ENCODE measurements at places on chromosomes 4 and X.

DNA sequence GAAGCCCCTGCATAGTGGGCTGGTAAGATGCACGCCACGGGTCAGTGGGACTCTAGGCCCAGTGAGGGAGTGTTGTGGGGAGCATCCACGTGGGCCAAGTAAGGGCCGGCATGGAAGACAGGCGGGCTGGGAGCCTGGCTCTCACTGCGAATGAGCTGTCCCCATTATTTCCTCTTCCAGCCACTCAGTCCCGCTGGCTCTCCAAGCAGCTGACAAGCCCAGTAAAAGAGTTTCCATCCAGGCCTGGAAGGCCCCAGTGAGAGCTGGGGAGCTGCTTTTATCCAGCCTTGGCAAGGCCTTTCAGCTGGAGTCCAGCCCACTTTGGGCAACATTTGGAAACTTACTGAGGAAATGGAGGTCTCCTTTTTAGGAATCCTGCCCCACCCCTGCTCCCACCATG is 24.9 kb downstream of the APLN start:
- no peak for DNase-seq

DNA sequence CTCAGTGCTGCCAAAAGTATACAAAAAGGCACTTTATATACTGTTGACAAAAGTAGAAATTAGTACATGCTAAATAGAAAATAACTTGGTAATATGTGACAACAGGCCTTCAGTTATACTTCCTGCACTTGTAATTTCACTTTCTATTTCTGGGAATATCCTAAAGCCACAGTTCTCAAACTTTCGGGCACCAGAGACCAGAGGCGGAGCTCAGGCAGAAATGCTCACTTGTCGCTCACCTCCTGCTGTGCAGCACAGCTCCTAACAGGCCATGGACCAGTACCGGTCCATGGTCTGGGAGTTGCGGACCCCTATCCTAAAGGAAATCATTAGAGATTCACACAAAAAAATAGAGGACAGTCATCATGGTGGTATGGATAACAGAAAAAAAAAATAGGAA is 25.7 kb downstream of the ACSL4 start:
- no peak for DNase-seq

GRCh38 chr4:27666943-27667342 is 806.3 kb downstream of the STIM2 start:
- no peak for DNase-seq

- DNase-seq = no peak
Observed at GRCh38 chr4:158825433-158826036, 56.7 kb downstream of the FNIP2 start.

GRCh38 chrX:116198810-116199209 is 28.3 kb downstream of the AGTR2 start:
- peak; percentile 10 for DNase-seq

DNA sequence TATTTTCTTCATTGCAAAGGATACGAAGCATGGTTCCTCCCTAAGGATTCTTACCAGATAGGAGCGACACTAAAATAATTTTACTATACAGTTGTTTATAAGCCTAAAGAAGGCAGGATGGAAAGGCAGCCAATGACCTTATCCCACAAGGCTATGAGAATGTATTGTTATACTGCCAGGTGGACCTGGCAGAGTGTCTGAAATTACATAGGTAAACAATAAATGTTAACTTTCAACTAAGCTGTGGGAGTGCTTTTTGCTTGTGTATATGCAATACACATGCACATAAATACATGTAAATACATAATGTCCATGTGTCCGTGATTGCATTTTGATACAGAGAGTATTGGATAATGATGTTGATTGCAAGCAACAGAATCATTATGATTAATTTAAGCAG is 850.6 kb downstream of the CENPC start:
- no peak for DNase-seq

- DNase-seq = no peak
Observed at GRCh38 chrX:9476810-9477575, 12.1 kb downstream of the TBL1X start.

GRCh38 chrX:153517423-153517822 is at the start of gene ATP2B3:
TSS of gene ATP2B3 (plus strand) at chrX:153517642. CDS start at chrX:153536248, 18,606 bp downstream.
- DNase-seq = no peak

DNA sequence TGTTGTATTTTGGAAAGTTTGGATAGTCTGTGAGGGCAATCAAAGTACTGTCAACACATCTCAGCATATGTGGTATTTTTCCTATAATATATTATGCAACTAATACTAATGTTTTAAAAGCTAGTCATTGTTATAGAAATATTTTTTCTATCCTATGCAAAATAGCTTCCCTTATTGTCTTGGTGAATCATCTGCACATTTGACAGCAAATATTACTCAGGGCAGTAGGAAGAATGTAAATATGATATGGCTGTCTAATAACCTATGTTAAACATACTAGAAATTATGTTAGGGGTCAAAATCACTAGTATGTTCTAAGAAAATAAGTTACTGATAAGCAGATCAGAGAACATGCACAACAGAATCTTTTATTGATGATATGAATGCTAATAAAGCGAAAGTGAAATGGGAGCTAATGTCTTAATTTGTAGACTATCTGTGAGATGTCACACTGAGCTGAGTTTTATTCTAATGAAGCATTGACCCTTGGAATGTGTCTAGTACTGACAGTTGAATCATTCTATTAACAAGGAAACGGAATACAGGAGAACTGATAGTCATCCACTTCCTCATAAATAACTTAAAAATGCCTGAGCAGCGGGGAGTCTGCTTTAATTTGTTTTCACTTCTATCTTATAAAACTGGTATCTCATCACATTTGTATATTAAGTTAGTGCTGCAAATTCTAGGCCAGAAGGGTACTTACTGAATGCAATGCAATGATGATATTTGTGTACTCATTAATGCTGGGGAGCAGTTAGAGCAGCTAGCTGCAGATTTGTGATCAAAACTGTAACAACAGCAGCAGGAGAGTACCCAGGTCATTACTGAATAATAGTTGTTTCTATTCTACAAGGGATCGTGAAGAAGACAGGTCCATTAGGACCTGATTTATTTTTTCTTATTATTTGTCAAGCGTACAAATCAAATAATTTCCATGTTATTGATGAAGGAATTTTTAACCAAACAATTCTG is 440.3 kb upstream of the AADAT start:
- no peak for DNase-seq

- DNase-seq = peak; percentile 39
Observed at GRCh38 chrX:9525511-9526248, 60.8 kb downstream of the TBL1X start.

DNA sequence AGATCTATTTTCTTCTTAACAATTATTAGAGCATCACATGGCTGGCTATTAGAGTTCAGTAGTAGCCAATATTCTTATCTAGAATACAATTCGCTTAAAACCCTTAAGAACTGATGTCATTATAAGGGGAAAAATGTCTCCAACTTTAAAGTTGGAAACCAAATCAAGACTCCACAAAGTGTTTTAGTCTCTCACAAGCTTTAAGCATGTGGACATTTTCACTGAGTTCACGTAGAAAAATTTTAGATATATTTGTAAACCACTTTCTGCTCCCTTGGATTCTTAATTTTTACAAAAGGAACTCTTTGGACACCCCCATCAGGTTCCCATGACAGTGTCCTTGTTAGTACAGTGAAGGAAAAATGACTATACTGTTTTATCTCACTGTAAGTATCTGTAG is 123.9 kb upstream of the NAP1L5 start:
- DNase-seq = no peak

DNA sequence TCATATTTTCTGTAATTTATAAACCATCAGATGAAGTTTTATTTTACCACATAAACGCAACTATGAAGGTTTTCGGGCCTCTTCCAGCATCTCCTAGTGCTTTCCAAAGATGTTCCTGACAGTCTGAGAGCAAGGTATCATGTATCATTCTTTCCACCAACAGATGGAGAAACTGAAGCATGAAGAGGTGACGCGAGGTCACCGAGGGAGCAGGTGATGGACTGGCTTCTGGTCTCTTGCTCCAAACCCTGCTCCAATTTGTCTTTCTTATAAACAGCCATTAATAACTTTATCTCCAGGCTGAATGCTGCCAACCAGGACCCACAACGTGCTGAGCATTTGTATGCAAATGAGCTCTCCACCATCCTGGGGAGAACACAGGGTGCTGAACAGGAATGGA is 86.3 kb upstream of the MAML3 start:
- DNase-seq = no peak

DNA sequence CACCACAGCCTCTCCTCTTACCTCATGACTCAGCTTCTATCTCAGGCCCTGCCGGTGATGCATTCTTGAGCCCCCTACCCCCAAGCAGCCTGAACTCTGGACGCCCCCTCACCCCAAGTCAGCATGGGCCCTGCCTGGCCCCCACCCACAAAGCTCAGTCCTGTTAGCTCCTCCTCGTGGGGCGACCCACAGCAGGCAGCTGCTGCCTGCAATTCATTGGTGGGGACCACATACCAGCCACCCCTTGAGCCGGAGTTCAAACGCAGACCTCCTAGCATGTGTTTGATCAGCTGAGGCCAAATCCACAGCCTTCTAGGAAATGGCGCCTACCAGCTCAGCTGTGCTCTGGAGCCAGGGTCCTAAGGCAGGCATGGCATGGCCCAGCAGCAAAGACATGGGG is 111.8 kb downstream of the EFNB1 start:
- DNase-seq = no peak

- DNase-seq = peak; percentile 75
Observed at GRCh38 chrX:53284684-53285447, 3.5 kb upstream of the IQSEC2 start.

DNA sequence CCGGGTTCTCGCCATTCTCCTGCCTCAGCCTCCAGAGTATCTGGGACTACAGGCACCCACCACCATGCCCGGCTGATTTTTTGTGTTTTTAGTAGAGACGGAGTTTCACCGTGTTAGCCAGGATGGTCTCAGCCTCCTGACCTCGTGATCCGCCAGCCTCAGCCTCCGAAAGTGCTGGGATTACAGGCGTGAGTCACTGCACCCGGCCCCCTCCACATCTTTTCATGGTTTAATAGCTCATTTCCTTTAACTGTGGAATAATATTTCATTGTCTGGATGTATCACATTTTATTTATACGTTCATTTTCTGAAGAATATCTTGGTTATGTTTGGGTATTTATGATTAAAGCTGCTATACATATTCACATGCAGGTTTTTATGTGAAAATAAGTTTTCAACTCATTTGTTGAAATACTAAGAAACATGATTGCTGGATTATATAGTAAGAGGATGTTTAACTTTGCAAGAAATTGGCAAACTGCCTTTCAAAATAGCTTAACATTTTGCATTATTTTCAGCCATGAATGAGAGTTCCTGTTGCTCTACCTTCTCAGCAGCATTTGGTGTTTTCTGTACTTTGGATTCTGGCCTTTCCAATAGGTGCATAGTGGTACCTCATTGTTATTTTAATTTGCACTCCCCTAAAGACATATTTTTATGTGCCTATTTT is 591.9 kb downstream of the TECRL start:
- DNase-seq = no peak

DNA sequence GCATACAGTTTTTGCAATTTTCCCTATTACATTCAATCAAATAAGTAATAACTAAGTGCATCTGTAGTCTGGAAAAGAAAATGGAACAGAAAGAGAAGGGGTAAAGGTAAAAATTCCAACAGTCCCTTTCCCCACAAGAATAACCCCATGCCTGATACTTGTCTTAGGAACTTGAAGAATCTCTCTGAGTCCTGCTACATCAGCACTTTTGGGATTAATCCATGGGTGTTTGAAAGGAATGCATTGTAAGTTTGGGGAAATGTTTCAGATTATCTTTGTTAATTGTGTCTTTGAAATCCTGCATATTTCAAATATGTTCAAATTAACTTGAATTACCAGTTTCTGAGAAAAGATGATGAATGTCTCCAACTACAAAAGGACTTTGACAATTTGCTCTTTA is 667.3 kb upstream of the PRKX start:
- DNase-seq = no peak

- DNase-seq = no peak
Observed at GRCh38 chr4:159777689-159778088, 674.8 kb downstream of the RAPGEF2 start.

DNA sequence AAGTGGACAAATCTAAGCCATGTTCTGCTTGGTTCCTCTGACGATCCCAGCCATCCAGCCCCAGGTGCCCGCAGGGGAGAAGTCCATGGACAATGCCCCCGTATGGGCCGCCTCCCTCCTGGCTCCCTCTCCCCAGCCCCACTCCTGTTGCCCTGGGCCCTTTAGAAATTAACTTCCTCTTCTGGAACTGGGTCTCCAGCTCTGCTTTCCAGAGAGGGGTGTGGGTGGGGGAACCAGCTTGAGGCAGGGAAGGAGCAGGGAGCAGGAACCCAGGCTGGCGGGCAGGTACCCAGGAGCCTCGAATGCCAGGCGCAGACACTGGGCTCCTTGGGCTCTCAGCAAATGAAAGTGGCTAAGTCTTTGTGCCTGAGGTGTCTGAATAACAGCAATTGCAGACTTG is 12.7 kb upstream of the ABLIM2 start:
- DNase-seq = no peak

GRCh38 chr4:15912961-15913630 is 25.4 kb downstream of the FGFBP1 start:
- DNase-seq = no peak

DNA sequence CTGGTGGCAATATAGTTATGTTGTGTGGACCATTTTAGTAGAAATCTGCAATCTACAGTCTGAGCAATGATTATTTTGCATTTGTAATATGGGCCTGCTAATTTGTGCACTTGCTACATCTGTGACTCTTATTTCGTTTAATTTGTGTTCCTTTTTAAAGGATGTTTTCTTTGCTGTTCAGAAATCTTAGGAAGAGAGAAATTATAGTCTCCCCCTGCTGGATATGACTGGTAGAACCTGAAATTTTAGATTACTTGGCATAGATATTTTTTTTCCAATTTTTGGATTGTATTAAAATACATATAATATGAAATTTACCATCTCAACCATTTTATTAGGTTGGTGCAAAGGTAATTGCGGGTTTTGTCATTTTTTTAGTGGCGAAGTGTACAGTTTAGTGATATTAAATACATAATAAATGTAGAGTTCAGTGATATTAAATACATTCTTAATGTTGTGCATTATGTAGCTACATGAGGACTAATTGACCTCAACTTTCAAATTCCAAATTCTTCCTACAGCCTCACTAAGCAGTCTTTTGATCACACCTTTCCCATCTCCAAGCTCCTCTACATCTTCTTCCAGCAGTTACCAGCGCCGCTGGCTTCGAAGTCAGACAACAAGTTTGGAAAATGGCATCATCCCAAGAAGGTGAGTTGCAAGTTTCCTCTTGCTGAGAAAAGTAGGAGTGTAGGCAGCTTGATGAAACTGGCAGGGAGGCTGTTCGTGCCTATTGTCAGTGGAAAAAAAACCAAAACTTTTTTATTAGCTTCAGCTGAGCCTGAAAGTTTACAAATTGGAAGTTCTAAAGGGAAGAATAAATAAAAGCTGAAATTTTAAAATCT is 82.2 kb downstream of the FNIP2 start:
- no peak for DNase-seq

DNA sequence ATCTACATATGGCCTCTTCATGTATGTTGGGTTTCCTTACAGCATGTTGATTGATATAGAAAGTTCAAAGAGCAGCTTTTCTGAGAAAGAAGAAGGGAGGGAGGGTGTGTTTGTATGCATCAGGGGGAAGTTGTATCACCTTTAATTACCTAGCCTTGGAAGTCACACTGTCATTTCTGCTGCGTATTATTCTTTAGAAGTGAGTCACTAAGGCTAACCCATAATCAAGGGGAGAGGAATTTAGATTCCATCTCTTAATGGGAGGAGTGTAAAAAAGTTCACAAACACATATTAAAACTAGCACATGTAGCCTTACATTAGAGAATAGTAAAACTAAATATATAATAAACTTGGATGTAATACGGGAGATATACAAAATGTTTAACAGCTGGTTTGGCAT is 86.5 kb upstream of the CBLL2 start:
- peak; percentile 46 for DNase-seq

- no peak for DNase-seq
Observed at GRCh38 chr4:105619188-105619931, 66.9 kb downstream of the ARHGEF38 start.

GRCh38 chrX:32530802-32531403 is 680.4 kb downstream of the DMD start:
- DNase-seq = no peak

All from NCI-H2227 treated with DMSO at 0.1 percent for 48 hours (cell line).